ENCODE measurements at places on chromosomes 12 and 14.

GRCh38 chr14:24150993-24151392 lies 3.7 kb downstream of the RNF31 start:
- no peaks in the 10 kb centered on the region for H3K27me3 ChIP-seq
- peaks cover 7% of the 10 kb centered on the region for H3K4me1 ChIP-seq
- no peak overlapping the region for H3K4me3 ChIP-seq
- DNase-seq: no peak
- H3K36me3 ChIP-seq: no peaks in the 10 kb centered on the region

DNA sequence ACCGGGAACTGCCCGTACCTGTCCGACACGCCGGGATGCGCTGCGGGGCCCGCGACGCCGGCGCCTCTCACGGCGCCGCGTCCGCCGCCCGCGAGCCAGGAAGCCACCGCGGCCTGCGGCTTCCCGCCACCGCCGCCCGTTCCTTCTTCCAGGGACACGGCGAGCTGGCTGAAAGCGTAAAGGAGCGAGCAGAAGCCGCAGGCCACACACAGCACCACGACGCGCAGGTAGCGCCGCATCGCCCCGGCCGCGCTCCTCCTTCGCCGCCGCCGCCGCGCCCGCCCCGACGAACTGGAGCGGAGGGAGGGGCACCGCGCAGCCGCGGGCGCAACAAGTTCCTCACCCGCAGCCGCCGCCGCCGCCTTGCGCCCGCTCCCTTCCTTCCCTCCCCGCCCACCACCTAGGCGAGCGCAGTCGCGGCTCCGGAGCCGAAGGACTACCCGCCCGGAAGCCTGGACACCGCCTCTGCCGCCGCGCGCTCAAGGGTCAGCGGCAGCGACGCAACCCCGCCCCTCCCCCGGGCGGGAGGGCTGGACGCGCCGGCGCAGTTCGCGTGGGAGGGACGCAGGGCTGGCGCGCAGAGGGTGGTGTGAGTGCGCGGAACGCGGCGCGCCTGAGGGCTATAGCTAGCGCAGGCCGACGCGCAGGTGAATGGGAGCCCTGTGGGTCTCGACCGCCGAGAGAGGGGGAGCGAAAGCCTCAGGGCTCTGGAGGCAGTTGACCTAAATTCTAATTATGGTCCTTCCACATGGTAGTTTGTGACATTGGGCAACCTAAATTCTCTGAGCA lies at the start of gene GXYLT1:
Gene GXYLT1, minus strand, starts transcription at position 467 of the 789 bp plus-strand sequence. Its CDS starts 228 bp downstream, at position 239.
- no peaks in the 10 kb centered on the region for H3K27me3 ChIP-seq
- no peaks in the 10 kb centered on the region for H3K4me1 ChIP-seq
- peak within 1 kb of the TSS; percentile 78 for H3K4me3 ChIP-seq
- no peaks in the 10 kb centered on the region for H3K36me3 ChIP-seq
- H3K27ac ChIP-seq: peak within 1 kb of the TSS; percentile 49

DNA sequence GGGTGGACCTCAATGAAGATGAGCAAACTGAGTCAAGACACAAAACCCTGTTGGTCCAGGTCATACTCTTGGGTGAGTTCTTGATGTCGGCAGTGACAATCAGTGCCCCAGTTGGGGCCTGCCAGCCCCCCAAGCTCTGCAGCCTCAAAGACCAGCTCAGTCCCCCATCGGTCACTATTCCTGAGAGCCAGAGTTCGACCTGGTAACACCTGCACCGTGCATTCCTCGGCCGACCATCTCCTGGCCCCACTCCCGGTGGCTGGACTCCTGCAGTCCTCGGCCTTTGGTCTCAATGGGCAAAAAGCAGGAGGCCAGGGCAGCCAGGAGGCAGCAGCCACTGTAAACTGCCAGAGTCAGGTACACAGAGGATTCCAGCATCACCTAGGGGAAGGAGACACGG lies 32.5 kb downstream of the DAO start:
- H3K4me1 ChIP-seq: no peaks in the 10 kb centered on the region
- no peaks in the 10 kb centered on the region for H3K27me3 ChIP-seq
- no peaks in the 10 kb centered on the region for H3K36me3 ChIP-seq
- no peak overlapping the region for H3K4me3 ChIP-seq
- DNase-seq: no peak

GRCh38 chr12:50615907-50616296 lies 111.1 kb downstream of the DIP2B start:
- H3K4me3 ChIP-seq: no peak overlapping the region
- no peak overlapping the region for H3K27ac ChIP-seq
- H3K4me1 ChIP-seq: no peaks in the 10 kb centered on the region
- H3K36me3 ChIP-seq: no peaks in the 10 kb centered on the region
- DNase-seq: no peak
- no peaks in the 10 kb centered on the region for H3K27me3 ChIP-seq

- DNase-seq: no peak
- no peak overlapping the region for H3K4me3 ChIP-seq
- no peaks in the 10 kb centered on the region for H3K36me3 ChIP-seq
- H3K27me3 ChIP-seq: no peaks in the 10 kb centered on the region
These were observed 65.8 kb downstream of the PAH start for GRCh38 chr12:102851246-102851645.

GRCh38 chr14:89575386-89576061 lies 158.5 kb upstream of the FOXN3 start:
- no peak overlapping the region for H3K27ac ChIP-seq
- no peaks in the 10 kb centered on the region for H3K27me3 ChIP-seq
- no peak overlapping the region for H3K4me3 ChIP-seq
- H3K36me3 ChIP-seq: no peaks in the 10 kb centered on the region
- no peaks in the 10 kb centered on the region for H3K4me1 ChIP-seq

DNA sequence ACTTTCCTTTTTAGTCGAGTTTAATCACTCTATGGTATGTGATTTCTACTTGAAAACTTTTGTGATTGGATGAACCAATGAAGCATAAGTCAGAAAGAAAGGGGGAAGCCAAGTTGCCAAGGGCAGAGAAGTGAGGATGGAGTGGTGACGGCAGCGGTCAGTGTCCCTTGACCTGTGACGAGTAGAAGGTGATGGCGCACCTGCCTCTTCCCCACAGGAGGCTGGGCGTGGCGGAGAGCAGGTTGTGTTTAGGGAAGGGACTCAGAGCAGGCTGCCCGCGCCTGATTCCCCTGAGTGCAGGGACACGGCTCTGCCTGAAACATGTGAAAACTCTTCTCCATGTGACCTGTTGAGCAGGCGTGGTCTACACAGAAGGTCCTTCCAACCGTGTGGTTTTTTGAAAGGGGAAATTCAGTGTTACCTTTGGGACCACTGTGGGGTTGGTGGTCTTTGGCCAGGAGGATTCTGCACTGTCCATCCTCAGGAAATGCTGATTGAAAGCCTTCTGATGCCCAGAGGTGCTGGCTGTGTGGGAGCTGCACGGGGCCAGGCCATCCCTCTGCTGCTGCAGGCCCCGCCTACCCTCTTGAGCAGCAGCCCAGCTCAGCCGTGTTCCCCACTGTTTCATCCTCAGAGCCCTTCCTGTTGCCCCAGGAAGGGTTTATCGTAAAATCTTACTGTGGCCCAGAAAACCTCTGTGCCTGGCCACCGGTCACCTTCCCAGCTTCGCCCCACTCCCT lies 23.5 kb upstream of the AMN start:
- H3K27ac ChIP-seq: no peak overlapping the region
- no peak for DNase-seq
- no peaks in the 10 kb centered on the region for H3K27me3 ChIP-seq
- H3K4me3 ChIP-seq: no peak overlapping the region

DNA sequence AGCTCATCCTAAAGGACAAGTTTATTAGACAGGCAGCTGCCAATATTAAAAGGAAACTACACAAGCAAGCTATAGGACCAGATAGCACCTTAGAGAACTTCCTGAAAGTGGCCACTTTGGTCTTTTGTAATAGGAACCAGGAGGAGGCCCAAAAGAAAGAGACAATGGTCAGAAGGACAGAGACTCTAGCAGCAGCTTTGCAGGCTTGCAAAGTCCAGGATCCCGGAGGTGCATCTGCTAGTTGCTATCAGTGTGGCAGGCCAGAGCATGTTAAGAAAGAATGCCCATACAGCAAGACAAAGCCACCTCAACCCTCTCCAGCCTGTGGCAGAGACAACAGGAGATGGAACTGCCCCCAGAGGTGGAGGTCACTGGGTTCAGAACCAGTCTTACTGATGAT lies 23.4 kb downstream of the APOBEC1 start:
- no peaks in the 10 kb centered on the region for H3K4me1 ChIP-seq
- H3K27me3 ChIP-seq: no peaks in the 10 kb centered on the region
- H3K36me3 ChIP-seq: no peaks in the 10 kb centered on the region
- no peak for DNase-seq

GRCh38 chr14:77065851-77066577 lies 32.0 kb upstream of the CIPC start:
- H3K36me3 ChIP-seq: no peaks in the 10 kb centered on the region
- H3K4me3 ChIP-seq: no peak overlapping the region
- H3K27me3 ChIP-seq: no peaks in the 10 kb centered on the region
- H3K4me1 ChIP-seq: no peaks in the 10 kb centered on the region
- no peak overlapping the region for H3K27ac ChIP-seq

- no peak overlapping the region for H3K4me3 ChIP-seq
- no peaks in the 10 kb centered on the region for H3K4me1 ChIP-seq
- H3K27ac ChIP-seq: no peak overlapping the region
These were observed 54.6 kb downstream of the NCOR2 start for GRCh38 chr12:124512667-124513296.

DNA sequence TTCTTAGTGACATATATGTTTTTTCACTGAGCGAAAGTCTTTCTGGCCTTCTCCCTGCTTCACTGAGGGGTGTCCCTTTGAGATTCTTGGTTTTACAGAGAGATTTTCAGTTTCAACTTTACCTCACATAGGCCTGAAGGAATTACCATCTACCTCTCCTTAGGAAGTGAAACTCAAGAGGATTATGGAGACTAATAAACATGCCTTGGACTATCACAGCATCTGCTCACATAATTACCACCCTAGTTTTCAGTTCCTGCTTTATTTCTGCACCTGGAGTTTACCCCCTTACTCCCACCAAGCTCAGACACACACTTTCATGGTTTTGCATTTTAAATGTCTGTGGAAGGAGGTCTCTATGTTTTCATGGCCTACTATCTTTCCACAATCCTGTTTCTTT lies 118.3 kb upstream of the SCAF11 start:
- no peaks in the 10 kb centered on the region for H3K27me3 ChIP-seq
- 0 out of 2 replicates have a peak overlapping the region, but pooled peaks have one; percentile 22 for H3K4me3 ChIP-seq
- peaks cover 42% of the 10 kb centered on the region for H3K4me1 ChIP-seq
- peak; percentile 82 for DNase-seq
- H3K36me3 ChIP-seq: no peaks in the 10 kb centered on the region

DNA sequence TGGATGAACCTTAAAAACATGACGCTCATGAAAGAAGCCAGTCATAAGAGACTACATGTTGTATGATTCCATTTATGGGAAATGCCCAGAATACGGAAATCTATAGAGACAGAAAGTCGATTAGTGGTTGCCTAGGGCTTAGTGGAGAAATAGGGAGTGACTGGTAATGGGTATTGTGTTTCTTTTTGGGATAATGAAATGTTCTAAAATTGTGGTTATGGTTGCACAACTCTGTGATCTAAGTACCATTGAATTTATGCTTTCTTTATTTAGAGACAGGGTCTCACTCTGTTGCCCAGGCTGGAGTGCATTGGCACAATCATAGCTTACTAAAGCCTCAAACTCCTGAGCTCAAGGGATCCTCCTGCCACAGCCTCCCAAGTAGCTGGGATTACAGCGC lies 8.0 kb downstream of the RBMS2 start:
- no peaks in the 10 kb centered on the region for H3K4me1 ChIP-seq
- no peaks in the 10 kb centered on the region for H3K27me3 ChIP-seq
- H3K27ac ChIP-seq: no peak overlapping the region
- H3K4me3 ChIP-seq: no peak overlapping the region

DNA sequence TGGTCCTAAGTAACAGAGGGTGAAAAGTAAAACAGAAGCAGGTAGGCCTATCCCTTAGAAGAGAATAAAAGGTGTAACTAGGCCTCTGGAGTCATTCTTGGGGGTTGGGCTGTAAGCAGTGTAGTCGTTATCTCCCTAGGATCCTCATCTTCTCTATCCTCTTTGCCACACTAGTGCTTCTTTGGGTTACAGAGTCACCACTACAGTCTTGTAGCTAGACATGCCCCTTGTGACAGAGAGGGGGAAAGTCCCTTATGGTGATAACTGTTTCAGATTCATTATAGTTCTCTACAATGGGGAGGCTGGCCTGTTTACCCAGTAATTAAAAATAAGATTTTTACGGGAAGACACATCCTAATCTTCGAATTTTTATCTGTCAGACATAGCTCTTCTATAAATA lies 16.4 kb upstream of the SRP54 start:
- no peaks in the 10 kb centered on the region for H3K4me1 ChIP-seq
- H3K36me3 ChIP-seq: no peaks in the 10 kb centered on the region
- H3K27ac ChIP-seq: no peak overlapping the region
- H3K4me3 ChIP-seq: no peak overlapping the region
- no peak for DNase-seq

DNA sequence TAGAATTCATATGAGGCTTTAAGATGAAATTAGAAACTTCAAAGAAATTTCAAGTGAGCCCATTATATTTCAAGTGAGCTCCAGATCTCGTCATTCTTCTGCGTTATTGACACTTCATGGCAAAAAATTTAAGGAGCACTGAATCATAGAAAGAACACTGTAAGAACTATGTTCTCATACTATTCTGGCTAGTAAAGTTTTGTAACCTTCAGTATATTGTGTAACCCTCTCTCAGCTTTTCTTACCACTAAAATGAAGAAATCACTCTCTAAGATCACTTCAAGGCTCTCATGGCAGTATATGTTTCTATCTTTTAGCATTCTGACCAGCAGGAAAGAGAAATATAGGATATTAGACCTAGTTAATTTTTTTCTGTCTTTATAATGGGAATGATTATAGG lies 6.3 kb downstream of the GPHN start:
- H3K4me3 ChIP-seq: no peak overlapping the region
- no peak for DNase-seq

DNA sequence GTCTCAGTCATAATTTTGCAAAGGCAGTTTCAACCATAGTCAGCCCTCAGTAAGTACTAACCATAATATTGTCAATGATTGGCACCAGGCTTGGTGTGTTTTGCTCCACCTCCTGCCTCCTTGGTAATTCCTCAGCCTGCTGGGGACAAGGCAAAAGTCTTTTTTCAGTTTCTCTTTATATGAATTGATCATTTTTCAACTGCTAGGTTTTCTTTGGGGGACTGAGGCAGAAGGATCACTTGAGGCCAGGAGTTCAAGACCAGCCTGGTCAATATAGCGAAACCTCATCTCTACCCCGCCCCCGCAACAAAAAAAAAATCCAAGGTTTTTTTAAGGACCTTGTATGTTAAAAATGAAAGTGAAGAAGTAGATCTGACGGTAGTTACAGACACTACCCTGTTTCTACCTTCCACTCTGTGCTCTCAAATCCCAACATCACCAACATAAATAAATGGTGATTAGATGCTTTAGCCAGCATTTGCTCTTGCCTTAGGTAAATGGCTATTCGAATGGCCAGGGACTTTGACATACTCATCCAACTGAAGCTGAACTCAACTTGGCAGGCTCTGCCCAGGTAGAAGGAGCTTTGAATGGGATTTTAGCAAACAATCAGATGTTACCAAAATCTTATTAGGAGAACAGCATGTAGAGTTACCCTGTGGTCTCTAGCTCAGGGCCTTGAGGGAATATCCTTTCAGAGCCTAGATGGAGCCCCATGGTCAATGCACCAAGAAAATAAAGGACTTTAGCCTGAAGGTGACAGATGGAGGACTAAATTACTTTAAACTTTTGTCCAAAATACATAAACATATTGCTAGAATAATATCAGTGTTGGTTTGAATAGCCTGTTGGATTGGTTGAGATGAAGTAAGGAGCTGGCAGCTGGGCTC lies 126.9 kb upstream of the AMIGO2 start:
- no peak for DNase-seq
- H3K36me3 ChIP-seq: no peaks in the 10 kb centered on the region
- H3K4me1 ChIP-seq: peaks cover 27% of the 10 kb centered on the region
- peak overlapping the region; percentile 71 for H3K27ac ChIP-seq
